ENCODE measurements at places on chromosomes 5 and 9.
A peak's percentile ranks its signal among the peaks of the same experiment; 100 is the strongest.

- DNase-seq, result no peak
Measured at GRCh38 chr5:93978222-93978621, 236.8 kb upstream of the POU5F2 start.

DNA sequence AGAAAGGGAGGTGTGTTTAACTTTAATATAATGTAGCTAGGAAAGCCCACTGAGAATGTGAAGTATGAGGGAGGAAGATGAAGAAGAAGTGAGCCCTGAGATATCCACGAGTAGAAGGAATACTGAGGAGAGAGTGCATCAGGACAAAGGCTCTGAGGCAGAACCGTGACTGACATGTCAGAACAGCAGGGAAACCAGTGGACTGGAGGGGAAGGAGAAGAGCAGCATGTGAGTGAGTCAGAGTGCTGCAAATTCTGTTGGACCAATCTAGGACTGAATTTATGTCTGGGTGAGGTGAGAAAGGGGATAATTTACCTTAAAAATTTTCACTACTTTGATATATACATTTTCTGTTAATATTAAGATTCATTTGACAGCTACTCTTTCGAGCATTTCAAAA, 110.3 kb downstream of the ST8SIA4 start:
- no peak for DNase-seq

- no peak for DNase-seq
Measured at GRCh38 chr9:131734165-131734610, 5.7 kb downstream of the RAPGEF1 start.

DNA sequence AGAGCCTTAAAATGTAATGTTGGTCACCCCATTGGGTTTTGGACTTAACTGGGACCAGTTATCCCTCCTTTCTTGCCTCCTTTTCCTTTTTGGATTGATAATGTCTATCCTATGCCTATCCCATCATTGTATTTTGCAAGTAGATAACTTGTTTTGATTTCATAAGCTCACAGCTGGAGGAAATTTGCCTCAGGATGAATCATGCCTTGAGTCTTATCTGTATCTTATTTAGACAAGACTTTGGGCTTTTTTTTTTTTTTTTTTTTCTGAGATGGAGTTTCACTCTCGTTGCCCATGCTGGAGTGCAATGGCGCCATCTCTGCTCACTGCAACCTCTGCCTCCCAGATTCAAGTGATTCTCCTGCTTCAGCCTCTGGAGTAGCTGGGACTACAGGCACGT, 443.3 kb downstream of the DNAH5 start:
- peak; percentile 1 for DNase-seq

DNA sequence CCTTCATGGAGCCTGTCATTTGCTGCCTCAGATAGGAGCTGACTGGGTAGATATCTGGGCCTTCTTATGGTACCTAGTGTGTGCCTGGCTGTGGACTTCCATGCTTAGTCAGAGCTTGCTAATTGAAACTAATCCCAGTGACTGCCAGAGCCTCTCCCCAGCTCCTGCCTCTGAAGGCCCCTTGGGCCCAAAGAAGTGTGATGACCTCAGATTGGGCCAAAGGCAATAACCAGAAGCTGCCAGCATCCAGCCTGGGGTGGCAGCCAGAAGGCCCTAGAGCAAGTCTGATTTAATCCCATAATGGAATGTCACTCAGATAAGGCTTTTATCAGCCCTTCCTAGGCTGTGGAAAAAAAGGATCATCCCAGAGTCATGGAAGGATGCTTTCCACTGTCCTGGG, 17.1 kb upstream of the CDC23 start:
- peak; percentile 47 for DNase-seq

GRCh38 chr9:93240891-93241334, 57.0 kb downstream of the WNK2 start:
- DNase-seq, result no peak

- DNase-seq, result no peak
Measured at GRCh38 chr5:142133330-142134206, 25.0 kb downstream of the NDFIP1 start.

- no peak for DNase-seq
Measured at GRCh38 chr5:76855961-76856360, 6.1 kb downstream of the S100Z start.

DNA sequence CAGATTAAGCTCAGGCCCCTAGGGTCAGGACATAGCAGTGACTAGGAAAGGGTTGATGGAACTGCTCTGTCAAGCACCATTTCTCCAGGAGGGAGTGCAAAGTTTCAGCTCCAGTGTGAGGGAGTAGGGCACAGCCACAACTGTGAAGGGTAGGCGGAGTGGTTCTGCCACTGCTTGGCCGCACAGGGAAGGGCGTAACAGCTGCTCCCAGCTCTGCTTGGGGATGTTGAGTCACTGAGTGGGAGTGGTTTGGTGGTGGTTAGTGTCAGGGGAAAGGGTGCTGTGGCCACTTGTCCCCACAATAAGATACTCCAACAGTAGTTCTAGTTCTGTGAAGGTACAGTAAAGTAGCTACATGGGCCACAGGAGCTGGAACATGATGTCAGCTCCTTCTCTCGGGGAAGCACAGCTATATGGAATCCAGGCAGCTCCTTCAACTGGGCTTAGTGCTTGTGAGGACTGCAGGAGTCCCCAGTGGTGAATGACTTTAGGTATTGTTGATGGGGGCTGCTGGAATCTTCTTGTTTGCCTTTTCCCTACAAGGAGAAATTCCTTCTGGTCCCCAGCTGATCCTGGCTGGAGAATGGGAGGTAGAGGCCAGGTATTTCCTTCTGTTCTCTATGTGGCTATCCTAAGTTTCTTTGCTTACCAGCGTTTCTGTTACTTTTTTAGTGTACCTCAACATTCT, 314.5 kb downstream of the SPATA31D1 start:
- DNase-seq, result no peak

- DNase-seq, result no peak
Measured at GRCh38 chr9:89793124-89793495, 188.3 kb downstream of the GADD45G start.

GRCh38 chr9:37928552-37929430, 24.9 kb upstream of the SLC25A51 start:
- DNase-seq, result no peak

Data from fibroblast of mammary gland (primary cell).